ENCODE measurements at places on chromosomes 7 and 10.

GRCh38 chr7:112420236-112420861, 29.9 kb upstream of the IFRD1 start:
- no peak for DNase-seq

- DNase-seq: no peak
Measured at GRCh38 chr7:140478246-140479061, 851 bp downstream of the MKRN1 start.

- DNase-seq: peak; percentile 17
Measured at GRCh38 chr10:60732807-60733516, 45.3 kb upstream of the CDK1 start.

- no peak for DNase-seq
Measured at GRCh38 chr10:112768121-112768520, 181.9 kb upstream of the TCF7L2 start.

GRCh38 chr10:116490028-116490662, 55.6 kb upstream of the PNLIP start:
- DNase-seq: no peak

DNA sequence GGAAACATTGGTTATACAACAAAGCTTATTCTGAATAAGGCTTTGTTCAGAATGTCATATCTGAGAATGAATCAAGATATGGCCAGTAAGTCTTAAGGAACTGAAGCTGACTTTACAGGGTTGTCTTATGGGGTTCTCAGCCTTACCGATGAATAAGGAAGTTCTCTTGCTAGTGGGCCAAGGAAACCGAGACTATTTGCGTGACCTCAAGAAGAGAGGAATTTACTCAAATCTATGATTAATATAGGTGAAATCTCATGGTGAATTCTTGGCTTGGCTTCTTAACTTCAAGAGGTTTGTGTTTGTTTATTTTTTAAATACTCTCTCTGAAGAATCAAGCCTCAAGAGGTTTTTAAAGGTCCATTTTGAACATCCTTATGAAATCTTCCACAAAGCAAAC, 4.7 kb upstream of the MRLN start:
- no peak for DNase-seq

GRCh38 chr10:123622381-123622780, 43.8 kb upstream of the GPR26 start:
- no peak for DNase-seq

GRCh38 chr7:155208681-155209477, 88.8 kb upstream of the INSIG1 start:
- no peak for DNase-seq

- DNase-seq: no peak
Measured at GRCh38 chr7:20249920-20250319, 32.7 kb upstream of the MACC1 start.

DNA sequence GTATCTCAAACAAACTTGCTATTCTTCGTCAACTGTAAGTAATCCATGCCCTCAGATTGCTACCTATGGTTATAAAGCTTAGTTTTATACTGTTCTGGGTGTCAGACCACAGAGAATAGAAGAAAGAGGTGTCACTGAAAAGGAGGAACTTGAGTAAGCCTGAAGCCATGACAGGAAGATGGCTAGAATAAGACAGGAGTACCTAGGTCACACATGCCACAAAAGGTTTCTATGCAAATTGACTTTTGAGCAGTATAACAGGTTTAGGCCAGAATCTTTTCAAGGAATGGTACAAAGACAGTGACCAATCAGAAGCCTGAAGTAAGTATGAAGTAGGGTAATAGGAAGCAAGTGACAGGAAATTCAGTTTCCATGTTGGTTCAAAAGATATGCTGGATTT, 23.5 kb downstream of the FBXW4 start:
- DNase-seq: no peak

Data from activated naive CD4-positive, alpha-beta T cell (primary cell).